ENCODE measurements at places on chromosomes 11 and 22. TPM values are rescaled to one million over a fixed set of nuclear protein-coding genes. Genes with fewer than 3 reads are reported as not detected.

Gene NXPE2
- total RNA-seq = 0.26 TPM

Gene PIH1D2
- 1.5 TPM for total RNA-seq

Gene F2
- total RNA-seq = not detected

Gene RAB38
- total RNA-seq = 0.40 TPM

Gene CYTH4
- not detected for total RNA-seq

Gene TCN2
- total RNA-seq = 11.7 TPM

Gene NXPE4
- not detected for total RNA-seq

Gene CDC45
- total RNA-seq = 1.1 TPM

DNA sequence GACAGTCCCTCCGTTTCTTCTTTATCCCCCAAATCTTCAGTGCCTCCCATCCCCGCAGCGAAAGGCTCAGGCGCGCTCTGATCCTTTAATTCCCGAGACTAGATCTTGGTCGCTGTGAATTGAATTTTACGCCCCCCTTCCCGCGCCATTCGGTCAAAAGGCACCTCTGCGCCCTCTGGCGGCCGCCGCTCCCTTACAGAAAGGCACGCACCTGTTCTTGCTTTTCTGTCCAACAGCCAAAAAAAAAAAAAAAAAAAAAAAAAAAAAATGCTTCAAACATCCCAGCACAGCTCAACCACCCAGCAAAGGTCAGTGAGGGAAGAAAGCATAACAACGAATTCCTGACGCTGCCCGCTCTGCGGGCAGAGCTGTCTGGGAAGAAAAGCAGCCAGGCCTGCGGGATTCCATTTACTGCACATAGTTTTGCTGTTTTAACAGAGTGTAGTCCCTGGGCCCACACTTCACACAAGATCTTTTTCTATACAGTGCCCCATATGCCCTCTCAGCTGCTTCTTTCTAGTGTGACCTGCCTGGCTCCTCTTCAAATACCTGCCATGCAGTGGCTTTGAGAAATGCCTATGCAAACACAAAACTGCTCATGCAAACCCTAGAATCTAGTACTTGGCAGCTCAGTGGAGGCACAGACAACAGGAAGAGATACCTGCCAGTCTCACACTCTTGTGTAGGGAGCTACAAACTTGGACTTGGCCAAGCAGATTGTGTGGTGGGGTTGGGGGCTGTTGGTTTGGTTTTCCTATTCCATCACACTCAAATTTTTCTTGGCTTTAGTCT is 1.3 kb upstream of the ESAM start:
- peak; percentile 82 for DNase-seq

- DNase-seq = no peak
These were observed 1.4 kb upstream of the RGL4 start for GRCh38 chr22:23689414-23689813.

DNA sequence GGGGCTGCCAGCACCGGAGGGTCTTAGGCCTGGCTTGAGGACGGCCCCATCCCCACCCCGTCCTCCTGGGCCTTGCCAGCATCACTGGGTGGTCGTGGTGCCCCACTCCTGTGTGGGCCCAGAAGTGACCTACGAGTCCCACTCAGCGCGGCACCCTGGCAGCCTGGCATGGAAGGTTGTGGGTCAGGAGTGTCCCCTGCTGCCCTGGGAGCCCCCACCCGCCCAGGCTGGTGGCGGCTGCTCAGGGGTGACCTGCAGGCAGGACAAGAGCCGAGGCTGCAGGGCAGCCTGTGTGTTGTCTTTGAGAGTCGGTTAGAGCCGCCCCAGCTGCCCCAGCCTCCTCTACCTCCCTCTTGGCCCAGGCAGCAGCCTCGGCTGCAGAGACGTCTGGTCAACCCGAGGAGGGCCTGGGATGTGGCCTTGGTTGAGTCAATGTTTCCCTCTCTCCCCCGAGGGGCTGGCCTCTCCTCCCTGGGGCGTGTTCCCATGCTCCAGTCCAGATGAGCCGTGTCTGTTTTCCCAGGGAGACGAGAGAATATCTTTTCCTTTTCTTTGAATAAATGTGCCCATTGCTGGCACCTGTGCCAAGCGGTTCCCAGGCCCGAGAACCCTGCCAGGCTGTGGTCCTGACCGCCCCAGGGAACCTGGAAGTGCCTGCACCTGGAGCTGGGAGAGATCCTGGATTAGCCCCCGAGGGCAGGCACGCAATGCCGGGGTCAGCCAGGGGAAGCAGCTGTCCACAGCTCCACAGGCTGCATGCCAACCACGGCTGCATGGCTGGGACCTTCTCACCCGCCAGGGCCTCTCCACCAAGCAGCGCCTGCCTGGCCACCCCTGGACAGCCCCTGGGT is 35.7 kb upstream of the MUC5AC start:
- DNase-seq = peak; percentile 26

DNA sequence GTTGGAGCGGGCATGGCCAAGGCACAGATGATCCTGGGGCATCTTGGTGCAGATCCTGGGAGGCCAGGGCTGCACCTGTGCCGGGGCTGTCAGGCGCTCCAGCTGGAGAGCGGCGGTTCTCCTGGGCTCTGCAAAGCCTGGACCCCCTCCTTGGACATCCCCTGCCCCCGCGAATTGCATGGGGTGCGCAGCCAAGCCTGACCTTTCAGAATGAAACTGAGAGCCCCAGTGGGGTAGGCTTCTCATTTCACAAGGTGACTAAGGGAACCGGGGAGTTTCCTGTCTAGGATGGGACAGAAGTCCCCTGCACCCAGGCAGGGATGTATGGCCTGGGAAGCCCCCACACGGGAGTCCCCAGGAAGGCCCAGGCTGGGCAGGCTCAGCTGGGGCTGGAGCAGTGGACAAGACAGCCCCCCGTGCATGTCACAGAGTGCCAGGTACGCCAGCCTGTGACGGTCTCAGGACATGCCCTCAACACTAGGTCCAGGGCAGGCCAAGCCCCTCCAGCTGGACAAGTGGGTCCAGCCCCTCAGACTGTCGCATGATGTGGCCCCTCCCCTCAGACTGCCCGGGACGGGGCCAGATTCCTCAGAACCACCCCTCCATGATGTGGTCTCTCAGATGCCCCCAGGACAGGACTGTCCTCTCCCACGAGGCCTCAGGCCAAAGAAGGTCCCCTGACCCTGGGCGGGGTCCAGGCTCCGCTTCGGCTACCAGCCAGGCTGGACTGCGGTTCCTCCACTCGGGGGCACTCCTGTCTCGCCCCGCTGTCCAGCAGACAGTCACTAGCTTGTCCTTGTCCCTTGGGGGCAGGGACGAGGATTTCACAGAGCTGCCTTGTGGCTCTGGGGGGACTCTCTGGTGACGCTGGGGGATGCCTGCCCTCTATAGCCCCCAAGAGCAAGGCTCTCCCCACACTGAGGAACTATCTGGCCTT is 2.3 kb downstream of the LSP1 start:
- no peak for DNase-seq

DNA sequence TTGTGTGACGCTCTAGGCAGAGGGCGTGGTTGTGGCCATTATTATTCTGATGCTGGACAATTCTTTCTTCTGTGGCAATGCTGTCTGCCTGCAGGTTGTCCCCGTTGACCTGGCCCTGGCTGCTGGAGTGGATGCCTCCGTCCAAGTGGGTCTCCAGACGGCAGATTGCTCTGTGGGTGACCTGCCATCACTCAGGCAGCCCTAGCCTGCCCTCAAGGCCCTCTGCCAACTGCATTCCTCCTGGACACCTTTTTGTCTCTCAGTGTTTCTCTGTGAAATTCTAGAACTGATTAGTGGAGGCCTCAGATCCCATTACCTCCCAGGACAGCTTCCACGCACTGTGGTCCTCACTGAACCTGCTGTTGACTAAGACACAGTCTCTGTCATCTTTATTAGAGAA is 86.7 kb downstream of the TBC1D22A start:
- DNase-seq = no peak

DNA sequence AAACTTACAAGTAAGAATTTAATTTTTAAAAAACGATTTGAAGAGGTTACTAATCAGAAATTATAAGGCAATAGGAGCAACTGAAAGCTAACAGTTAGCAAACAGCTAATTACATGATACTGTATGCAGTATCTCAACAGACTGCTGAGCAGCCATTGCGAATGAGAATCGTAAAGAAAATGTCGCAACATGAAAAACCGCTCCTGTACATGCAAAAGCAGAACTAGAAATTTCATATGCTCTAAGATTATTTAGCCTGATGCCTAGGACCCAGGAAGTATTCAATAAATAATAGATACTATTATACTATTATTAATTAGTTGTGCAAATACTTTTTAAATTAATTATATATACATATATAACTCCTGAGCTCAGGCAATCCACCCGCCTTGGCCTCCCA is 48.7 kb upstream of the EP300 start:
- no peak for DNase-seq

GRCh38 chr11:9941991-9942390 is 278.1 kb downstream of the SWAP70 start:
- DNase-seq = no peak

DNA sequence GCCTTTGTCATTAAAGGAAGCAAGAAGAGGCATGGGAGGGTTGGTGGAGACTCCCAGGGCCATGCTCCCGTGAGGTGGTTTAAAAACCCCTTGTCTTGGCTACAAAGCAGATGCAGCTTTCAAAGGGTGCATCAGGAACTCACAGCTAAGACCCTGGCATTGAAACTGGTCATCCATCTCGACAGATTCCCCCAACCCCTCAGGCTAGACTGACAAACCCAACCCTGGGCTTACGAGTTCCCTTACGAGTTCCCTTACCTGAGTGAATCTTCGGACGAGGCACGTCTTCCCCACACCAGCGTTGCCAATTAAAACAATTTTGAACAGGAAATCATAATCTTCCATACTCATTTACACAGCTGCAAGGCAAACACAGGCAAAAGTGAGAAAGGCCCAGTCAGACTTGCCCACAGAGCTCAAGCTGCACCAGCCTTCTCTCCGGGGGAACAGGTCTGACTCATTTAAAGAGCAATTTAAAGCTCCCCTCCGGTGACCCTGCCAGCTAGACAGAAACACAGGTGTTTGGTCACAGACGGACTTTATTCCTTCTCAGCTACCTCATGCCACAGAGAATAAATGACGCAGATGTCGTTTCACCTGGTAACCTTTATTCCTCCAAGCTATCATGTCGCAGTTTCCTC is 74.6 kb downstream of the RAB30 start:
- DNase-seq = peak; percentile 41

- no peak for DNase-seq
These were observed 50.0 kb upstream of the API5 start for GRCh38 chr11:43261775-43262174.

- DNase-seq = peak; percentile 43
These were observed 131.8 kb upstream of the PARVA start for GRCh38 chr11:12245549-12246016.

DNA sequence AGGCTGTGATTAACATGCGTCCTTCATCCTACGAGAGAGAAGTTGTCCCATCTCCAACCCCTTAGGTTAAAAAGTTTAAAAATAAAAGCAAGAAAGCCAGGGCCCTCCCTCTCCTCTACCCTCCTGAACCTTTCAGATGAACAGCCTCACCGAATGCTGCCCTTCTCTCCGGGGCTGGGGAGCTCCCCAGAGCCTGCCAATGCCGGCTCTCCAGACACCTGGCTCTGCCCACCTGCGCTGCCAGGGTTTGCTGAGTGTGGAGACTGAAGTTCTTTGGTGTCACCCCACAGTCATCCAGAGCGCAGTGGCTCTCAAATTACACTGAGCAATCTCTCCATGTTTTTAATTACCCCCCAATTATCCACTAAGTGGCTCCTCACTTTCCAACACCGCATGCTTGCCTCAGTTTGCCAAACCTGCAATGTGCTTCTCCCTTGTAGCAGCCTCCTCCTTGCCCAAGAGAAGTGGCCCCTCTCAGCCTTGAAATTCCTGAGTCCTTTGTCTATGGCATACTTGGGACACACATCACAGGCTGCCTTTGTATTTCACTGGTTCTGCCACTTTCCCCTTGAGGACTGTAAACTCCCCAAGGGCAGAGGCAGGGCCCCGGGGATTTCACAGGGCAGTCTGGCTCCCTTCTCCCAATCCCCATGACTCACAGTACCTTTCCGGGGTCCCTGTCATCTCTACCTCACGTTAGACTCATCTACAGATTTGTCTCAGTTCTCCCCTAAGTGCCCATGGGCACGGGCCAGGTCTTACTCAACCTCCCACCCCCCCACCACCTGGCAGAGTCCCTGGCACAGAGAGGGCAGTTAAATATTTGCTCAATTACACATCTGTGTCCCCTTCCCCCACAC is 2.0 kb downstream of the MYH9 start:
- peak; percentile 66 for DNase-seq

- DNase-seq = no peak
These were observed 3.2 kb downstream of the LRRC32 start for GRCh38 chr11:76667271-76667818.

- no peak for DNase-seq
These were observed 51.0 kb downstream of the RPUSD4 start for GRCh38 chr11:126160345-126161022.

- no peak for DNase-seq
These were observed 25.2 kb upstream of the CARD16 start for GRCh38 chr11:105070306-105070705.

- DNase-seq = no peak
These were observed 1.0 kb upstream of the FKBP2 start for GRCh38 chr11:64239662-64240434.

GRCh38 chr11:64000740-64001483 is 14.7 kb downstream of the OTUB1 start:
- DNase-seq = no peak

DNA sequence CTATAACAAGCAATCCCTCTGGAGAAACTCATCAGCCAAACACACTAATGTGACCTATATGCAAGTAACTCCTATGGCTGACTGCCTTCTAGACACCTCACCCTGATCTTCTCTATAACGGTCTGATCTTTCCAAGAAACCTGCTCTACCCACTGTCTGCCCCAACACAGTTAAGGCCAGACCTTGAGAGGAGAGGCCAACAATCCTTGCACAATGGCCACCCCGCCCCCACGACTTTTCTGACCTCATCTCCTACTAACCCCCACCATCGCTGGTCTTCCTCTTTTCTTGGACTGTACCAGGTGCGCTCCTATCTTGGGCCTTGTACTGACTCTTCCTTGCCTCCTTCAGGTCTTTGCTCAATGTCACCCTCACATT is 12.5 kb downstream of the HIRA start:
- DNase-seq = no peak

GRCh38 chr11:11894486-11894885 is 52.7 kb downstream of the USP47 start:
- no peak for DNase-seq

GRCh38 chr22:19175602-19176174 is 2.8 kb downstream of the SLC25A1 start:
- DNase-seq = no peak

GRCh38 chr11:33722590-33723234 is 13.5 kb downstream of the CD59 start:
- peak; percentile 90 for DNase-seq
